ENCODE measurements at places on chromosomes 2 and 18.
A peak's percentile ranks its signal among the peaks of the same experiment; 100 is the strongest.

DNA sequence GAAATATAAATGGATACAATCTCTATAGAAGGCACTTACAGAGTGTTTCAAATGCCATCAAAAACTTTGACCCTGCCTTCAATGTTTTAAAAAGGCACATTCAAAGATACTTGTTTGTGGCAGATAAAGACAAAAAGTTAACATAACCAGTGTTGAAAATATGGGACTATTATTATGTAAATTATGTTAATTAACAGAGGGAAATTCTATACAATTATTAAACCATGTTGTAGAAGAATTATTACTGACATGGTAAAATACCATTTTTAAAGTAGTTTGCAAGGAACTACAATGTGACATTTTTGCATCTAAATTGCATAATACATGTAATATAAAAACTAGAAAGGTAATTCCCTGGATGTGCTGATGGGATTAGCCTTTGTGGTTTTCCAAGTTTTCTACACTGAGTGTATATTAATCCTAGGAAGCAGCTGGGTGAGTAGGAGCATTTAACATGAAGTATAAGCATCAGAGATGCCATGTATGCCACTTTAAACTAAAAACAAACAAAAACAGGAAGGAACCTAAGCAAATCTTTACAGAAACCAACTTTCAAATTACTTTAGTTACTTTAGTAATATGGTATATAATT lies 21.7 kb downstream of the MIB1 start:
- no peak for DNase-seq

GRCh38 chr2:7430421-7430868 lies 513.2 kb downstream of the RNF144A start:
- no peak for DNase-seq

DNA sequence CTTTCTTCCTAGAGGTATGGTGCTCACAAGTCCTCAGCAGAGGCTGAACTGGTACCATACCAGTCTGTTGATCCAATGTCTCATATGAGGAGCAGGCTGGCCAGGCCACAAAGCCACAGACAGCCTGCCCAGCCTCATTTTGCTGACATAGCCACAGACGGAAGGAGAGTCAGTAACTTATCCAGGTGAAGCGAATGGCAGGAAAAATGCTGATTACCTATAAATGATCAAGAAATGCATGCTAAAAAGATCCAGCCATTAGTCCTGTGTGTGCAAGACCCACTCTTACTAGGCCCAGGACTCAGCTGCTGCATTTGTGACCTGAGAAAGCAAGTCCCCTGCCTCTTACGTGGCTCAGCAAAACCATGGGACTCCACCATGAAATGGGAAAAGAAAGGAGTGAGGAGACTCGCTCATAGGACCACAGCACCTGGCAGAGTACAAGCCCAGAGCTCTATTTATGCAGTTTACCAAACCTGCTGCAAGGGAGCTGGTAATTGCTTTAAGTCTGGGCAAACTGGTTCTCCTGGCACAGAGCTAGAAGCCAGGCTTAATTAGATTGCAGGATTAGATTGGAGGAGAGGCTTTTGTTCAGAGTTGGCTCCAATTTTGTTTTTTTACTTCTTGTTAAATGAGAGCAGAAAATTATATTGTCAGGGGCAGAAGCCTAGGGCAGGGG lies 19.0 kb downstream of the RHOB start:
- DNase-seq = no peak

- no peak for DNase-seq
Observed at GRCh38 chr2:40559175-40559574, 107.3 kb upstream of the SLC8A1 start.

- DNase-seq = no peak
Observed at GRCh38 chr2:218516614-218517013, 51.5 kb downstream of the USP37 start.

DNA sequence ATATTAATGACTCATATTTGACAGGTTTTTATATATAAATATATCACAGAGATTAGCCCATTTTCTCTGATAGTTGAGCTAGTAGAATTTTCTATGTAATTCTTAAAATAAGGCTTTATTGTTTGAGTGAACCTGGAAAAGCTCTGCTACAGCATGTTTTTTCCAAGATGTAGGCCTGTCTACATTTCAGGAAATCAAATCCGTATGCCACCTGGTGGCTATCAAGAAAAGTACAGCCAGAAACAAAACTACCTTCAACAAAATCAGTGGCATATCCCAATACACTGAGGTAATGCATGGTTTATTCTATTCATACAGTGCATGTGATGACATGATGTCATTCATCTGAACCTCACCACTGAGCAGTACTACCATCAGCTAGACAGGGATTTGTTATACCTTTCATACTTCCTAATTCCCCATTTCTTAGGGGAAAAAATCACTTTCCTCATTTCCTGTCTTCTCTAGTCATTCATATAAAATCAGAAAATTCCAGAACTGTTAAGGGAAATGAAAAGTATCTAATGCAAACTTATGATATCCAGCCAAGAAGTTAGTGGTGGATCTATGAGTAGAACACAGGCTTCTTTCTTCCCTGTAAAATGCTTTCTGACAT lies 310.4 kb upstream of the SYT4 start:
- DNase-seq = no peak

DNA sequence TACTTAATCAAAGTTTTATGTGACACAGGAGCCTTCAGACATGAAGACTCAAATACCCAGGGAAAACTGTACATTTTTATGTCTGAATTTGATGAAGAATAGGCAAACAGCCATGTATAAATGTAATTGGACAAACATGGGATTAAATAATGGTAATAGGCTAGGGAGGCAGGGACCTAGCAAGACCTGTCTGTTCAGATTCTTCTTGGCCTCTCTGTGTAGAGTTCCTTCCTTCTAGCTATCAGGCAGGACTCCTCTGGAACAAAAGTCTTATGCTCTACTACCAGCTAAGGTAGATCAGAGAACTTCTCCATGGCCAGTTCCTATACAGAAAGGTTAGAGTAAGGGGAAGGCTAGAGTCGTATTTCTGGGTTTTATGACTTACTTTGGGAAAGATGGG lies 9.5 kb upstream of the PARD3B start:
- DNase-seq = no peak

DNA sequence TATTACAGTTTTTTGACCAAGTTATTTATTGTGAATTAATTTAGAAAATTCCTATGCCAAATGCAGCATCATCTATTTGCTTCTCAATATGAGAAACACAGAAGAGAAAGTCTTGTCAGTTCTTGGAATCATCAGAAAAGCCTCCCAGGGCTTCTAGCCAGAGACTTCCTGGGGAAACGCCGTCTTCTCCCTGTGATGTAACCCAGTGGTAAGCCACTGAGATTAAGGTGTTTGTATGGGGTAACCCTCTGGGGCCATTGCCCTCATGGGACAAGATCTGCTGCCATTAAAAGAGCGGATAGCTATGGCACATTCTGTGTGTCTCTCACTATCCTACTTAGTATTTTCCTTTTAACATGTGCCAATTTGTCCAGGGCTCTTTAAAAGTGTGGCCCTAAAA lies 28.0 kb downstream of the ANKRD29 start:
- DNase-seq = no peak

GRCh38 chr2:52659546-52659945 lies 1108.1 kb upstream of the CHAC2 start:
- no peak for DNase-seq

DNA sequence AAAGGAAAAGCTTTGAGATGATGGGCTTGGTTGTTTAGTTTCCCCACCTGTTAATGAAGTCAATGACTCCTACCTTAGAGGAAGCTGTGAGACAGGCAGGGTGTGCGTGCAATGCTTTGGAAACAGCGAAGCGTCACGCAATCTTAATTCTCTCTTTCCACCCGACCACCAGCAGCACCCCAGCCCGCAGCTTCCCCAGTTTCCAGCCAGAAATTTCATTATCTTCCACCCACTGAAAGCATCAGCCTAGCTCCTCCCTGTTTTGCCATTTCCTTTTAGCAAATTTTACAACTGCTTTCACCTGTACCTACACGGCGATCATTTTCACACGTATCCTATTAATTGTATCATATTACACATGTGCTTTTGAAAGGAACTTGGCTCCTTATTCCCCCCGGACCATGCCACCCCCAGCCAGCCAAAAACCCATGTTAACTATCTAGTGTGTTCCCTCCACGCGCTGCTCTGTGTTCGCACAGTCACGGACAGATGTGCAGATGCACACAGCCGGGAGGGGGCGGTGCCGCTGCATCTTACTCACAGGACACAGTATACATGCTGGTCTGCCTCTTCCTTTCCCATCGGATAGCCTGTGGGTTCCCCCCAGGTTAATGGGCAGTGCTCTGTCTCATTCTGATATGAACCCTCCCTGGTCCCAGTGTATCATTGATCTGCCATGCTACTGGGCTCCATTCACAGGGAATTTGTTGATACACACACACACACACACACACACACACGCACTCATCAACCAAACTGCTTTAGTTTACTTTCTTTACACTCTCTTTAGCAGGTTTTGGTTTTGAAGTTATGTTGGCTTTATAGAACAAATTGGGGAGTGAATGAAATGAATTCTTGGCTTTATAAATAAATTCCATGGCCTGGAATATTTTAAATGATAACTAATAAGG lies 22.4 kb downstream of the CYP27C1 start:
- no peak for DNase-seq

- DNase-seq = no peak
Observed at GRCh38 chr2:56380861-56381260, 197.1 kb downstream of the CCDC85A start.

GRCh38 chr2:196171248-196171871 lies at the start of gene STK17B:
STK17B (minus strand) TSS chr2:196171578; CDS start chr2:196163383, 8,195 bp downstream.
- DNase-seq = peak; percentile 70

DNA sequence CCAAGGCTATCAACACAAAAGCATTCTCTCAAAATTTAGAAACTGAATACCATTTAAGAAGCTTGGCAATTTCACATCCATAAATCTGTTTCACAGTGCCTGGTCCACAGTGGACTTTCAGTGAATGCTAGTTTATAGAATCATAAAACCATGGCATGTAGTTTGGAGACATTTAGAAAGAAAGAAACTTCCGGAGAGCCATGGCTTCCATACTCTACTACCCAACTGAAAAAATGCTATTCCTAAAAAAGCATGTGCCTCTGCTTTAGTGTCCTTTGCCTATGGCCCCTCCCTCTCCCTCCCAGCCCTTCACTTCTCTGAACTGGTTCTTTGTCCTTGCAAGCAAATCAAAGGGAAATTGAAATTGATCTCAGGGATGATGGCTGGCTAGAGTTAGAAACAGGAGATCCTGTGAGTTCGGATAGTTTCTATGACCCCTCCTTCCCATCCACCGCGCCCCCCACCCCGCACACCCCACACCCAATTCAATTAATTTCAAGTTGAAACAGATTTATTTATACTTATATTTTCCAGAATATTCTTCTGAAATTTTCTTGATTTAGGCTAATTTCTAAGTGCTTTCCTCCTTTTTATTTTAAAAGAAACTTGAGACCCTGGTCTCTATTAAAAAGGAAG lies 248.3 kb downstream of the TRIB2 start:
- no peak for DNase-seq

DNA sequence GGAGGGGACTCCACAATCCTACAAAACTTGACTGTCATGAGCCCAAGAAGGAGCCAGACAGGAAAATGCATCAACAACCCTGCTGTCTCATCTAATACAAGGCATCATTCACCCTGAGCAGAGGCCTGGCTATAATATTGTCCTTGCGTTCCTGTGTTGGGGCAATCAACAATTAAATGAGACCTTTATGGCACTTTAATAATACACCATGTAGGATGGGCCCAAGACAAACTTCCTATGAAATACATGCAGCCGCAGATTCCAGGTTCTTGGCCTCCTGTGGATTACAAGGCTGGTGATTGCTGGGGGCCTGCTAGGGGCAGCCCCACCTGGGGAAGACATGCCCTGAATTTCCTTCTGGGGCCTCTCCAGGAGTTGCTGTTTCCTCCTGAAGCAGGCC lies 82.8 kb upstream of the PPP1CB start:
- DNase-seq = no peak

DNA sequence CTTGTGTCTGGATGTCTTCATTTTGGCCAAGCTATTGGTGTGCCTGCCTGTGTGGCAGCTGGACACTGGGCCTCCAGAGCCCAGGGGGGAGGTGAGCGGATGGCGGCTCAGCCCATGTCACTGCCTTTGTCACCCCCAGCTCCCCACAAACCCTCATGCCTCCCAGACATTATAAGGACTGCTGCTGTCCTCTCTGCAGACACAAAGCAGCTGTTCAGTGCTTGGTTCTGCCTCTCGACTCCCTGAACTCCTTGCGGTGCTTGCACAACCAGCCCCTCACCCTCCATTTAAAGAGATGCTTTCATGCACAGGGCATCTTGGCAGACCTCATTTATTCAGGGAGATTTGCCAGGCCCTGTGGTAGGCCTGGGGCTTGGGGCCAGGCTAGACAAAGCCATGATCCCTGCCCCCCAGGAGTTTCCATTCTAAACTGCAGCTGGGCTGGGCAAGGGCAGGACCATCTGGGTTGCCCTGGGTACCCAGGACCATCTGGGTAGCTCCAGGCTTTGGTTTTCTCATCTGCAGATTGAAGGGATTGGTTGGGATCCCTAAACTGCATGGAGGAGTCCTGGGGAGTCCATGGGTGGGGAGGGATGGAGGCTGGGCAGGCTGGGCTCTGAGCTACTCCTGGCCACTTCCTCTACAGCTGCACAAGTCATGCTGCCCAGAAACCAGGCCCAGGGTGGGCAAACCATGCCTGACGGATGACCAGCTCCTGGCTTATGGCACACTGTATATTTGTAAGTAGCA lies 168.5 kb downstream of the CELF4 start:
- DNase-seq = no peak

DNA sequence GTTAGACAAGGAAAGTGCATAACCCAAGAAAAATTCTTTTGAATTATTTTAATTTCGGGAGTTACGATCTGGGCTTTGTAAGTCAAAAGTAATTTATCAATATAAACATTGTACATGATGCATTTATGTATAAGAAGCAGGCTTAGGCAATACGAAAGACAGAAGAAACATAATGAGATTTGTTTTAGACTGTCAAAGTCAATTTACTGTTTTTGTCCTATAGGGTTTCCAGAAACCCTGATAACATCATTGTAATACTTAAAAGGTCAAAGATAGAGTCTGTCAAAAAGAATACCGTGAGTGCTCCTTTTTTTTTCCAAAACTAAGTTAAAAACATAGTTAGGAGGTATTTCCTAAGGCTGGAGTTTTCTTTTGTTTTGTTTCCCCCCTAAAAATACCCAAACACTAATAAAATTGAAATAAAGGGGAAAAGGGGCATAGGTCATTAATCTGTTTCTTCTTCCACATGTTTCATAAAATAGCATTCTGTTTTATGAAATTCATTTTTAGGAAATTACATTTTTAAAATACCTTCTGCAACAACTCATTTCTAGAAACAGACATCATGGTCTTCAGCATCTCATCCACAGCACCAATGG lies 16.1 kb downstream of the C1D start:
- DNase-seq = no peak

DNA sequence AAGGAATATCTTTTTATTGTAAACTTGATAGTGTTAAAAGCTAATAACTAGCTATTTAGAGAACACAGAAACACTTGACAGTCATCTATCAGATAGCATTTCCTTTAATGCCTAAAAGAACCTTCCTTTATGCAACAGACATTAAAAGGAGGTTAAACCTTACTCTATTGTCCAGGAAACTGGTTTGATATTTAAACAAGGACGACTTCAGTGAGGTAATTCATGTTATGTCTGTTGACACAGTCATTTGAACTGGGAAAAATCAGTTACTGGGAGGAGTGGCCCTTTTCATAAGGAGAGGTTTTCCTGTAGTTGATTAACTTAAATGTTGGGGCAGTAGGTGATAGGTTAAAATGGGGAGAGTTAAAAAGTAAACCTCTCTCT lies 6.7 kb downstream of the TGIF1 start:
- DNase-seq = no peak

- no peak for DNase-seq
Observed at GRCh38 chr2:175147186-175147585, 20.8 kb downstream of the ATF2 start.

Measured in esophagus squamous epithelium (tissue), 5 donors.